Type B pancreatic cell (in vitro differentiated cells): ENCODE measurements at places on chromosomes 2 and 18.
A peak's percentile ranks its signal among the peaks of the same experiment; 100 is the strongest.

DNA sequence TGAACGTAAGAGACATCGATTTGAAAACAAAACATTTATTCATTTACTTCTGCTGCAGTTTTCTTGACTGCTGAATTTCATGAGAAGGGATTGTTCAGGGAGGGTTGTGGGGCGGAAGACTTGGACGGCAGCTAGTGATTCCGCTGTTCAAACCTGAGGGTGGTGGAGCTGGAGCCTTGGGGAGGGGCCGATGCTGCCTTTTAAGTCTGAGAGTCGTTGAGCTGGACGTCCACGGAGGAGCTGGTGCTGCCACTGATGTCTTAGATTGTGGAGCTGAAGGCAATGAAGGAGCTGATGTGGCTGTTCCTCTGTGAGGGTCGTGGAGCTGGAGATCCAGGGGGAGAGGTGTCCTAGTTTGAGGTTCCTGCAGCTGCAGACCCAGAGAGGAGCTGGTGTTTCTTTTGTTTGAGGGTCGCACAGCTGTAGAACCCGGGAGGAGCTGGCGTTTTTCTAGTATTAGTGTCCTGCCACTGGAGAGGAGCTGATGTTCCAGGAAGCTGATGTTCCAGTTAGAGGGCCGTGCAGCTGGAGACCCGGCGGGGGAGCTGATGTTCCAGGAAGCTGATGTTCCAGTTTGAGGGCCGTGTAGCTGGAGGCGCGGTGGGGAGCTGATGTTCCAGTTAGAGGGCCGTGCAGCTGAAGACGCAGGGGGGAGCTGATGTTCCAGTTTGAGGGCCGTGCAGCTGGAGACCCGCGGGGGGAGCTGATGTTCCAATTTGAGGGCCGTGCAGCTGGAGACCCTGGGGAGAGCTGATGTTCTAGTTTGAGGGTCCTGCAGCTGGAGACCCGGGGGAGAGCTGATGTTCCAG, 150.9 kb downstream of the RTP5 start:
- no peak overlapping the region for H3K4me3 ChIP-seq
- H3K27ac ChIP-seq = no peak overlapping the region
- no peaks in the 10 kb centered on the region for H3K4me1 ChIP-seq
- no peak for DNase-seq
- H3K27me3 ChIP-seq = peaks cover 47% of the 10 kb centered on the region

DNA sequence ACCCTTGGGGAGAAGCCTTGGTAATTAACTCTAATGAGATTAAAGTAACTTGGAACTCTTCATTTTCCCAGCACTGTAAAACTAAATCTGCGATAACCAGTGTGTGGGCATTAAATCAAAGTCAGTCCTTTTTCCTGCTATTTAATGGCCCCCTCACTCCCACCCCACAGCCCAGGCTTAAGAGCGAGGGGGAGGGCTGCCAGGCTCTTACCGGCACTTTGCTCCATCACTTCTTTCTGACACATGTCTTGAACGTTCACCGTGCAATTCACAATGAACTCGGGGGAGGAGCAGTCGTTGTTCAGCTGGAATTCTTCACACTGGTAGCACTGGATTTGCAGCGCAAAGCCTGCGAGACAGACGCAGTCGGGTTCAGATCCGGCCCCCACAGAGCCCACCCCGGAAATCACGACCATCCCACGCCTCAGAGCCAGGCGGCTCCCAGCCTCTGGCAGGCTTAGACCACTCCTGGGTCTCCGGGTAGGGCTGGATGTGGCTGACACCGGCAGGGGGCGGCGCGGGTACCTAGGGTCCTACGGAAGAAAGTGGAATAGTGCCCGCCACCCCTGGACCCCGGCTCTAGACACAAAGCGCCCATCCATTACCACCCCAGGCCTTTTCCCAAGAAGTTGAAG, 1.7 kb downstream of the LYPD1 start:
- no peak overlapping the region for H3K27ac ChIP-seq
- no peaks in the 10 kb centered on the region for H3K36me3 ChIP-seq
- no peak for DNase-seq
- peaks cover 46% of the 10 kb centered on the region for H3K4me1 ChIP-seq
- H3K4me3 ChIP-seq = peak overlapping the region; percentile 84
- H3K27me3 ChIP-seq = peaks cover 62% of the 10 kb centered on the region

GRCh38 chr2:189570570-189571031, 10.0 kb downstream of the SLC40A1 start:
- peaks cover 16% of the 10 kb centered on the region for H3K4me1 ChIP-seq
- peaks cover 37% of the 10 kb centered on the region for H3K36me3 ChIP-seq
- H3K27ac ChIP-seq = no peak overlapping the region
- no peak for DNase-seq
- no peak overlapping the region for H3K4me3 ChIP-seq

- no peaks in the 10 kb centered on the region for H3K4me1 ChIP-seq
- DNase-seq = no peak
- peaks cover 3% of the 10 kb centered on the region for H3K27me3 ChIP-seq
- H3K27ac ChIP-seq = no peak overlapping the region
- peaks cover 4% of the 10 kb centered on the region for H3K36me3 ChIP-seq
Observed at GRCh38 chr18:38690626-38691025, 1125.0 kb upstream of the CELF4 start.

DNA sequence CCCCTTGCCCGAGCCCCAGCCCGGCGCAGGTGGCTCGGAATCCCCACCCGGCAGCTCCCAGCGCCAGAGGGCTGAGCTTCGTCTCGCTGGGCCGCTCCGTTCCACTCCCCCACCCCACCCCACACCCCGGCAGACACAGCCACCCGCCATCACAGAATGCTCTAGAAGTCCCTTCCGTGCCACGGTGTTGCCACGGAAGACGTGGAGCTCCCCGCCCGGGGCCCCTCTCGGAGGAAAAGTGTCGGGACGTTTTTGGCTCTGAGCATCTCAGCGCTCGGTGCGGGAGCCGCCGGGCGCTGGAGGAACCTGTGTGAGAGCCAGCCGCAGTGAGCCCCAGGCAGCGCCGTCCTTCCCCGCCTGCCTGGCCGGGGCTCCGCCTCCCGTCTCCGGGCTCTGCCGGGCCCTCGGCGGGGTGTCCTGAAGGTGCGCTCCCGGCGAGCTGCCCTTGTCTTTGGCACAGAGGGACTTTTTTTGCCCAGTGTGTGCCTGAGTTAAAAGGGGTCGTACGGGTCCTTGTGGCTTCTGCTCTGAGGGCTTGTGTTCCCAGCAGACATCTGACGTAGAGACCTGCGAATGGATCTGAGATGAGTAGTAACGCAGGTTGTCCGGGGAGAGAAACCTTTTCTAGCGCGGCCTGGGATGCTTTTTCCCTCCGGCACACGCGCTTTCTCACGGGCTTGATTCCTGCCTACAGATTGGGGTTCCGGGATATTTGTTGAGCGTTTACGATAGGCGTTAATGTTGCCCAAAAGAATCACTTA, 1.8 kb downstream of the ZCCHC2 start:
- peak overlapping the region; percentile 96 for H3K4me3 ChIP-seq
- H3K27me3 ChIP-seq = peaks cover 13% of the 10 kb centered on the region
- H3K27ac ChIP-seq = peak overlapping the region; percentile 93
- DNase-seq = peak; percentile 78
